ENCODE measurements at places on chromosomes 3 and 15.

DNA sequence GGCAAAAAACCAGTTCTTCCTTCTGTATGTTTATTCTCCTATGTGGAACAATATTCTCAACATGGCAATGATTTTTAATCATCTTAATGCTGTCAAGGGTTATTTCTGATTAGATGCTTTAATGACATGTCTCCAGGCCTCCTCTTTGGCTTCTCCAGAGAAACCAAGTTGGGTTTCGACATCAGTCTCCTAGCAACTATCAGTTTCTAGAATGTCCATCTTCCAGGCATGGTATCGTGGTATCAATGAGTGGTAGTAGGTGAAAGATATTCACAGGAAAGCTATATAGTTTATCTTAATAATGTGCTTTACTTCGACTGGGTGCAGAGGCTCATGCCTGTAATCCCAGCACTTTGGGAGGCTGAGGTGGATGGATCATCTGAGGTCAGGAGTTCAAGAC, 128.5 kb downstream of the C3orf70 start:
- no peak for DNase-seq

- DNase-seq = no peak
Measured at GRCh38 chr15:36067483-36068274, 511.7 kb upstream of the CDIN1 start.

DNA sequence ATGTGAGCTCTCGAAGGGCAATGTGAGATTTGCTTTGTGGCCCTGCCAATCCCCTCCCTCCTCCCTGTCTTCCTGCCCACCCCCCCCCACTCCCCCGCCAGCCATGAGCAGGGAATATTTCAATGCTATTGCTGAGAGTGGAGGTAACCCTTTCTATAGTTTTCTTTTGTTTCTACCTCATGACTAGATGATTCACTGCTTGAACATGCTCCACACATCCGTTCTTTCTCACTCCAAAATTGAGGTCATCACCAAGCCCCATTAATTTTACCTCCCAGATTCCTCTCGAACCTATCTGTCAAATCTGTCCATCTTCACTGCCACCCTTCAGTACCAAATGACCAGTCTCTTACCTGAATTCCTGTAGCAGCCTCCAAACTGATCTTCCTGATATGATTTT, 12.2 kb downstream of the ZNF774 start:
- DNase-seq = no peak

DNA sequence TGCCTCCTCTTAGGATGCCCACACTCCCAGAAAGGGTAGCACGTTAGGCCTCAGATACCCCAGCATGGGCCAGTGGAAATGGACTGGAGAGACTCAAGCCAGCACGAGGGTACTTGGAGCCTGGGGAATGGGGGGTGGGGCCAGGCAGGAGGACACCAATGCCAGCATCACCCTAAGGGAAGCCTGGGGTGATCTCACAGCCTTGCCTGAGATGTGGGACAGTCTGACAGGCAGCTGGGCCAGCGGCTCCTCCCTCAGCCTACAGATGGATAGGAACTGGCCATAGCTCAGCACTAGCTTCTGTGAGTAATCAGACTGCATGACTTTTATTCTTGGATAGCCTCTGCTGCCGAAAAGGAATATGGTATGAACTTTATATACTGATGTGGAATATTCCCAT, 59.6 kb upstream of the MRPS22 start:
- DNase-seq = no peak

DNA sequence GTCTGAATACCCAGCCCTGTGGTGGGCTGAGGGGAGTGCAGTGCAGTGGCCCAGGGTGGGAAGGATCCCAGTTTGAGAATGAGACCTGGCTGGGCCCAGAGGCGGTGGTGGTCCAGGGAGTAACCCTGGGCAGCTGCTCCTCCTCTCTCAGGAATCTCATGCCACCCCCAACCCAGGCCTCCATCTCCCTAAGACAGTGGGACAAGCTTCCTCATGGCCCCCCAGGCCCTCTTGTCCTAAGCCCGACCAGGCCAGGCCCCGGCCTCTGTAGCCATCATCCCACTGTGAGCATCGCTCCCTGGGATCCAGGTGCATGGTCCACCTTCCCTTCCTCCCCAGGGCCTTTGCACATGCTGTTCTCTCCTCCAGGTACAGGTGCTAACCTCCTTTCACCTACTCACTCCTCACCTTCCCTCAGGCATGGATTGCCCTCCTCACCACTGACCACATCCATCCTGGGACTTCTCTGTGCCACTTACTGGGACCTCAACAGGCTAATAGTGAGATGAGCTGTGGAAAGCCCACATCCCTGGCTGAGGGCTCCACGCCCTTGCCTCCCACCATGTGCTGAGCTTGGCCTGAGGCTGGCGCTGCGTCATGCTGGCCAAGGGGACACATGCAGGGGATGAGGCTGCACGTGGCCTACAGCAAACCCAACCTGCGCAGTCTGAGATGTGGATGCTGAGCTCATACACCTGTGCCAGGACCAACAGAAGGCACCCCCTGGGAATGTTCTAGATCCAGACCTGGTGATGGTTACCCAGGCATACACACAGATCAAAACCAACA, 9.9 kb downstream of the CHDH start:
- no peak for DNase-seq

- no peak for DNase-seq
Measured at GRCh38 chr3:144866476-144866875, 894.9 kb downstream of the DIPK2A start.

- no peak for DNase-seq
Measured at GRCh38 chr3:5136919-5137429, 14.9 kb downstream of the ARL8B start.

- DNase-seq = no peak
Measured at GRCh38 chr3:169591159-169591951, 72.2 kb downstream of the MECOM start.

DNA sequence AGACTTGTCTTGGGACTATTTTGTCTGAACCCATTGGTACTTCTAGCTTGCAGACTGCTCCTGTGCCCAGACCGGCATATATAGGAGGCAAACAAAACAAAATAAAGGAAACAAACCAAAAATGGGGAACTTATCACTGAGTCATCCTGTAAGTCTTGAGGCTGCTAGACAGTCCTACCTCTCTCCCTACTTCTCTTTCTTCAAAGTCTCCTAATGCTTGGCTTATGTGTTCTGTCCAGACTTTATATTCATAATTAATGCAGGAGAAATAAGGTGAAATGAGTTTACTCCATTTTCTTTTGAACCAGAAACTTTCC, 266.2 kb downstream of the ZNF385D start:
- DNase-seq = no peak

GRCh38 chr3:18008706-18009368, 266.4 kb upstream of the TBC1D5 start:
- no peak for DNase-seq

- no peak for DNase-seq
Measured at GRCh38 chr3:23051240-23052140, 151.6 kb upstream of the UBE2E2 start.

- no peak for DNase-seq
Measured at GRCh38 chr3:64676831-64677230, 11.0 kb downstream of the ADAMTS9 start.

DNA sequence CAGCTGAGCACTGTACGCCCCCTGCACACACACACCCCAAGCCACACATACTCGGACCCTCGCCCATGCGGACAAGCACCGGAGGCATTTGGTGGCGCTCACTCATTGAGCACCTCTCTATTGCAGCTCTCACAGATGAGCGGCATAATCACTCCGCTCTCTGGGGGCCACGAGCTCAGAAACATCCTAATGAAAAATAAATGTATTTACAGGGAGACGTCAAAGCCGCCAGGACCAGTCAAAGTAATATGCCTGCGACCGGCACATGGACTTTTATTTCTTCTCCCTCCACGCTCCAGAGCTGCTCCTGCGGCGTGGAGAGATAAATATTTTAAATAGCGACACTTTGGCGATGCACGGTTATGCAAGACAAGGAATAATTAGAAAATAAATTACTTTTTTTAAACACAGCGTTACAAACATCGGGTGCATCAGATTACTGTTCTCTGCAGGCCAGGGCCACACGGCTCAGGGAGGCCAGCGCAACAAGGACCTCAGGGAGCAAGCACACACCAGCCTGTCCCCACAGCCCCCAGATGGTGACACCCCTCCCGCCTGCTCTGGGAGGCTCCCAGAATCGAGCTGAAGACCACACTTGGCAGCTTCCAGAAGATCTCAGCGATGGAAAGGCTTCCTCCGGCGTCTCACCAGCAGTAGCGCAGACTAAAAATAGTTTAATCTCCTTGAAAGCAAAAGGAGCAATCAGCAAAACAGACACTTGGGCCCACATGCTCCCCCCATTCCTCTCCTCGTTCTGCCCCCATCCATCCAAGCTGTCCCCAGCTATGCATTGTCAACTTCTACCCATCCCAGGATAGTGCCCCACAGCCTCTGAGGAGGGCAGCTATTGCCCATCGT, 48.0 kb downstream of the CACNA2D2 start:
- no peak for DNase-seq

GRCh38 chr3:143158014-143158988, 38.7 kb downstream of the CHST2 start:
- no peak for DNase-seq

DNA sequence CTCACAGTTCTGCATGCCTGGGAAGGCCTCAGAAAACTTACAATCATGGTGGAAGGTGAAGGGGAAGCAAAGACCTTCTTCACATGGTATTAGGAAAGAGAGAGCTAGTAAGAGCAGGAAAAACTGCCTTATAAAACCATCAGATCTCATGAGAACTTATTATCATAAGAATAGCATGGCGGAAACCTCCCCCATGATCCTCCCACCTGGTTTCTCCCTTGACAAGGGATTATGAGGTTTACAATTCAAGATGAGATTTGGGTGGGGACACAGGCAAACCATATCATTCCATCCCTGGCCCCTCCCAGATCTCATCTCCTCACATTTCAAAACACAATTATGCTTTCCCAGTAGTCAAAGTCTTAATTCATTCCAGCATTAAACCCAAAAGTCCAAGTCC, 34.6 kb upstream of the TMEM45A start:
- no peak for DNase-seq

GRCh38 chr3:110533089-110533488, 538.5 kb upstream of the NECTIN3 start:
- DNase-seq = peak; percentile 10

DNA sequence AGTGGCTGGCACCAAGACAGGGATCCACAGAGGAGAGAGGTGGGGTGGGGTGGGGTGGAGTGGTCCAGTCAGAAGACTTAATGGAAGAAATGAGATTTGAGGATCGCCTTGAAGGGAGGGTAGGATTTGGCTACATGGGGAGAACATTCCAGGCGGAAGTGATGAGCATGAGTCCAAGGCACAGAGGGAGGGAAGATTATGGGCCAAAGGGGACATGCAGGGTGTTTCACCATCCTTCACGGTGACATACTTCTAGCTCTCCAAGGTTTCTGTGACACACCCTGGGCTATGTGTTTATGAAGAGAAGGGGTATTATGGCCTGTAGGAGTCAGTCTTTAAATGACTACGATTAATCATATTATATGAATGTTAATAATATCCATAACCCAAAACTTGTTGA, 7.7 kb upstream of the FBN1 start:
- DNase-seq = no peak

- DNase-seq = peak; percentile 79
Measured at GRCh38 chr3:64460877-64461276, 226.9 kb downstream of the ADAMTS9 start.

DNA sequence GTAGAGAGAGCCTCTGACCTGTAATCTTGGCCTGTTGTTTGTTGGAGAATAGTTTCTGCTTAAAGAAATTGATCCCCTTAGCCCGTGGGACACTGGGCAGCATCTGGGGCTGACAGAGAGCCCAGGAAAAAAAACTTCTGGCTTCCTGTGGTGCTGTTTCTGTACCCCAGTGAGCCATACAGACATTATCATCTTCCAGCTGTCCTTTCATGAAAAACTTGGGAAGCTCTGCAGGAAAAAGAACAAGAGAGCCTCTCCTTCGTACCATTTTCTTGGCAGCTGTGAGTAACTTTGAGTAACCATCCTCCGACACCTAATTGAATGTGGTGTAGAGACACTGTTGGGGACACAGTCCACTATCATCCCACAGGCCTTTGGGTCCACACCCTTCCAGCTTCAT, 333.0 kb downstream of the SHQ1 start:
- no peak for DNase-seq

DNA sequence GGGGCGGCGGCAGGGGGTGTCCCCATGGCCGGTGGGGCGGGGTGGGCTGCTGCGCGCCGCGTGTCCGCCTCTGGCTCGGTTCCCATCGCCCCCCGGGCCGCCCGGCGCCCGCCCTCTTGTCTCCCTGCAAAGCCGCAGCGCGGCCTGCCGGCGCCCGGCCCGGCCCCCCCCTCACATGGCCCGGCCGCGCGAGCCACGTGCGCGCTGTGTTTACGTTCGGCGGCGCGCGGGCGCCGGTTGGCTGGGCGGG, 502 bp downstream of the NR1D2 start:
- no peak for DNase-seq

GRCh38 chr3:54917174-54917573, 10.7 kb downstream of the LRTM1 start:
- DNase-seq = no peak

DNA sequence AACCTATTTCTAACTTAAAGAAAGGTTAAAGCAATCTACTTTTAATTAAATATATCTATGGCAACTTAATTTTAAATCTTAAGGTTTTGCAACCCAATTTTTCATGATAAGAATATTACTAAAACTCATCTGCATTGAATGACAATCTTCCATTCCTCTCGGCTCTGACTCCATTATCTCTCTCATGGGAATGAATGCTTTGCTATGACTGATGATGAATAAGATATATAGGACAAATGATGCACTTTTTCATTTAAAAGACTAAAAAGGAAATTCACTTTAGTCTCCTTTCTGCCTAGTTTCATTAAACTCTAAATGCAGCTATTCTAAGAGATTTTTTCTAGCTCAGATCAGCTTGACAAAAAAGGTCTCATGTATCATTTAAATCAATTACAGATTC, 68.7 kb downstream of the GBE1 start:
- DNase-seq = no peak

DNA sequence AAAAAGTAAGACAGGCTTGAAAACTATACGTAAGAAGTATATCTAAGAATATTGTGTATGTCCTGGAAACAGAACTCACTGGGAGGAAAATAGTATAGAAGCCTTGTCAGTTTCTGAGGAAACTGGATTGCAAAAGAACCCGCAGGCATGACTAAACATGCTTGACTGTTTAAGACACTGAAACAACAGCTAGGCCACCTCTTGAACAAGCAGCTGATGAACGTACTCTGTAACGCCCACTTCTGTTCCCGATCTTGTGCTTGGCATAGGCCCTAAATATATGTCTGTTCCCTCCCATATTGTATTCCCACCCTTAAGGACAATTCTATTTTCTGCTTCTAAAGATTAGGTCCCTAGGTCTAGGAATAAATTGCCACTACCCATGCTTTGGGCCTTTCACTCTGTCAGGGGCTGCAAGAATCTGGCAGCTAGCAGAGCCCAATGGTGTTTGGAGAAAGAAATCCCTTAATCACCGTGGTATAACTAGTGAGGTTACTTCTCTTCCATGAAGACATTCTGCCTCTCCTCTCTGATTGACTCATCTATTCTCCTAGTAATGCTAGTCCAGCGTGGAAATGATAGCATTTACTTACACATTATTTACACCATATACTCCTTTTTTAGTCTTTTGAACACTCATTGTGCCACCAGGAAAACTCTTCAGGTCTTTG, 46.2 kb downstream of the CD200 start:
- DNase-seq = peak; percentile 75

GRCh38 chr3:170611751-170612150, 25.9 kb upstream of the SLC7A14 start:
- DNase-seq = no peak
